Activated CD8-positive, alpha-beta memory T cell treated with anti-CD3 and anti-CD28 coated beads for 24 hours (primary cell): ENCODE measurements at places on chromosomes 12 and 14.

- DNase-seq, result no peak
Observed at GRCh38 chr12:65667932-65668331, 156.4 kb upstream of the HMGA2 start.

DNA sequence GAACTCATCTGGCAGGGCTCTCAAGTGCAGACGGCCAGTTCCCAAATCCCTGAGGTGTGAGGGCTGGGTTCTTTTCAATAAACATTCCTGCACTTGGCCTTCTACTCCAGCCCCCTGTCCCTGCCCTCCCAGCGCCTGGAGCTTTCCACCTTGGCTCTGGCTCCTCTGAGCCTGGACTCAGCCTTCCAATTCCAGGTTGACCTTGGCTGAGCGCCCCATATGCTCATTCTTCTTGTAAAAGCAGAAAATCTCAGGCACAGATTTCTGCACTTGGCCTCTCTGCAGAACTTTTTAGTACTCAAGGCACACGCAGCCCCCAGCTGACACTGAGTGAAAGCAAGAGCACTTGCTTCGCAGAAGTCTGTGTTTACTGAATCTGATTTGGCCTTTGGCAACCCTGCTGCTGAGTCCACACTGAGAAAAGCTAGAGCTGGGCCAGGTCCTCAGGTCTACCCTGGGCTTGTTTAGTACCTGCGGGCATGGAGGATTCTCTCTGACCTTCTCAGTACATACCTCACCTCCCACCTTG, 222.7 kb downstream of the MSRB3 start:
- DNase-seq, result no peak

DNA sequence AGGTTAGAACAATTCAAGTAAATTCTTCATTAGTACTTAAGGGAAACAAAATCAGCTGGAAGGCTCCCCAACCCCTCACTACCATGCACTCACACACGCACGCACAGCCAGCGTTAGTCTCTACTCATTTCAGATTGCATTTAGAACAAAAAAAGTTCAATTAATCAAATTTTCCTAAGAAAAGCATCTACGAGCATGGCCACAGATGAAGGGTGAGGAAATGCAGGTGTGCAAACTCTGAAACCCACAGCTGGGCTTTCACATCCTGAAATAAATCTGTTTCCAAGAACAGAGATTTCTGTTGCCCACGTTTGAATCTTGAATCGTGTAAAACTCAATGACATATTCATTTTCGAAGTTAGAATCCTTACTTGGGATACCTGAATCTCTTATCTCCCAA, 62.6 kb downstream of the SEL1L start:
- no peak for DNase-seq

GRCh38 chr14:102103062-102103695, 16.3 kb upstream of the HSP90AA1 start:
- no peak for DNase-seq

- no peak for DNase-seq
Observed at GRCh38 chr12:121812320-121812871, 8.6 kb downstream of the SETD1B start.

DNA sequence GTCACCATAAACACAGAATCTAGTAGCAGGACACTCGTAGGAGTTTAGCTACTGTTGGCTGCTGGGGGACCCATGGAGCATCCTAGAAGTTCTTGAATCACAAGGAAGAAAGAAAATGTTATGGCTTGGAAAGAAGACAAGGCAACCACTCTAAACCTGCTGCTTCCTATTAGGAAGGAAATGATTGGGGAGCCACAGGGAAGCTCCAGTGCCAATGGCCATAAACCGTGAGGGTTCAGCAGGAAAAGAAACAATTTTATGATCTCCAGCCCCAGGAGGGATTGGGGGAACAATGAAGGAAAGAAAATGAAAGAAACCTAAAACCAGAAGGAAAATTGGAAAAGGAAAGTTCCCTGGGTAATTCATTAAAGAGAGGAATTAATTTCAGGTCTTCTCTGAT, 372.0 kb downstream of the FUT8 start:
- DNase-seq, result no peak

GRCh38 chr14:88940671-88941070, 116.2 kb downstream of the TTC8 start:
- no peak for DNase-seq

DNA sequence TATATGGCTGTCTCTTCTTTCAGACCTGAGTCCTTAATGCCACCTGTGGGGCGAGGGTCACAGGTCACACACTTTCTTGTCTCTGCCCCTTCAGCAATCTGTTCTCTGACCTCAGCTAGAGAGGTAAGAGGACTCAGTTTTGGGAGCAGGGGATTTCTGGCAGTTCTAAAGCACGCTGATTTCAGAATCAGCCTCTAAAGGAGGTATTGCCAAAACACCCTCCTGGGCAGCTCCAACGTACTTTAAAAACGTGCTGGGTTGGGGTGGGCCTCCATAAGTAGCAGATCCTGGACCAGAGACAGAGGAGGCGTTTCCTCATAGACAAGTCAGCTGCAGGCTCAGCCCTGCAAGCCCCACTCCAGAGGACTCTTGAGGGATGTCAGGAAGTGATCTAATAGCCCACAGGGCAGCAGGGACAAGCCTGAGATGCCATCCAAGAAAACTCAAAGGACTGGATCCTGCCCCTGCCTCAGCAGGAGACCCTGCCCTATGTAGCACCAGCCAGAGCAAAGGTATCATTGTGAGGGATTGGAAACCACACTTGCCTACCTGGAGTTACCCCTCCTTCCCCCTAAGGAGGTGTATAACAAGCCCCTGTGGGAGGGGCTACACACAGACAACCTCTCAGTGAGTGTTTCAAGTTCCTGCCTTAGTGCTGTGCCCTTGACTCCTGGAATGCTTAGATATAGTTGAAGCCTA, 8.5 kb downstream of the CTDSP2 start:
- no peak for DNase-seq

DNA sequence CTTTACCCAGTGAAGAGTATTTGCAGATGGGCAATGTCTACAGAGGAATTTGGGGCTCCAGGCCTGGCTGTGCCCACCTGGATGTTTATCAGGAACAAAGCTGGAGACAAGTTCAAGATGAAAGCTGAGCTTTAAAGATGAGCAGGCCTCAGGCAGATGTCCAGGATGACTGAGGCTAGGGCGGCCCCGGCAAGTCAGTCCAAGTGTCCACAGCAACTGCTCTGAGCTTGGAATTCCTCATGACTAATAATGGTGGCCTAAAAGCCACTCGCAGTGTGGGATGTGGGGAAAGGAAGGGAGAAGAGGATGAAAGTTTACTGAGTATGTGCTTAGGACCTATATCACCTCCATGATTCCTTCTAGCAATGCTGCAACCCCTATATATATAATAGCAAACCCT, 128.2 kb upstream of the NOS1 start:
- DNase-seq, result no peak

- peak; percentile 83 for DNase-seq
Observed at GRCh38 chr12:6460751-6461371, 9.0 kb downstream of the TAPBPL start.

GRCh38 chr12:46503637-46504175, 131.1 kb upstream of the SLC38A2 start:
- DNase-seq, result no peak

DNA sequence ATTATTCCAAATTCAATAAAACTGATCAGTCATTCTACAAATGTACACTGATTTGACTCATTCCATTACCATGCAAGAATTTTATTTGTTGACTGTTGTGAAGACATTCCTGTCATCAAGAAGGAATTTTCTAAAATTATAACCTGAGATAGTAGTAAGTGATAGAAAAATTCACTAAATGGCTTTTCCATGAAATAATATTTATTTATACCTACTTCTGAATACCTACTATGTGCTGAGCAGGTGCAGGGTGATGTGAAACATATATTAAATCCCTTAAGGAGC, 841.7 kb downstream of the NRXN3 start:
- DNase-seq, result no peak

DNA sequence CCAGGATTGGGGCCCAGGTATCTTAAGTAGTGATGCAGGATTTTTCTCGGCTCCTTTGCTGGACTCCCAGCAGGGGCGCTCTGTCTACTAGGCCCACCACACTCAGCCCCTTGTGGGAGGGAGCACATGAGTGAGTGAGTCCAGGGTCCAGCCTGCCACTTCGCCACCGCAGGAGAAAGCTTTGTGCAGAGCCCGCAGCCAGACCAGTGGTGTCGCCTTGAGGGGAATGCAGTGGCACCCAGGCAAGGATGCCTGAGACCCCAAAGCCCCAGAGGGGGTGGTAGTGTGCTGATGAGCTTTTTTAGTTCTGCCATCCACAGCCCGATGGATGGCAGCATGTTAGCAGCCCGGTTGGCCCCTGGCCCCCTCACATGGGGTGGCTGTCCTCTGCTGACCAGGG, 5.4 kb upstream of the MRPS35 start:
- DNase-seq, result no peak

DNA sequence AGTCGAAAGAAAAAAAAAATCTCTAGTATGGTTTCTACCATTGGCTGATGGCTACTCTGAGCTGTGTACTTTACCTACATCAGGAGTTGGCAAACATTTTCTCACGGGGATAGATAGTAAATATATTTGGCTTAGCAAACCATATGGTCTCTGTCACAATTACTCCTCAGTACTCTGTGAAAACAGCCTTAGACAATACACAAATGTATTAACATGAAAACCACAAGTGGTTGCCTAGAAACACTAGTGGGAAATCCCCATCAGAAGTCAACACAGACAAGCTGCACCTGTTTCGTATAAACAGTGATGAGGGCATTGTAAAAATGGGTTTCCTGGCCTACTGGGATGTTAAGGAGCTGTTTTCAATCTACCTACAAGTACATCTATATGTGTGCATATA, 84.6 kb upstream of the NAV3 start:
- DNase-seq, result no peak

DNA sequence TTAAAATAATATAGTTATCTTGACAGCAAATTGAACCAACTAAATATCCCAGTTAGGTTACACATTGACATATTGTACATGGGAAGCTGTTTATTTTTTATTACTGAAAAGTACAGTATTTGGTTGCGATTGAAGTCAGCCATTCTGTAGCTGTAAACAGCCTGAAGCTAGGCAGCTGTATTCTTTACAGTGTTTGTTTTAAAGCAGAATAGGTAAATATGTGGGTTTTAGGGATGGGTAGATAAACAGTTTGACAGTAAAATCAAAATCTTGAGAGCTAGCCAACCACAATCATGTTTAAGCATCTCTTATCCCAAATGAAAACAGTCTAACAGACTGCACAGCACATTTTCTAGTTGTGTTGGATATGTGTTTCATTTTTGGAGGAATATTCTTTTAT, 45.7 kb downstream of the TTC6 start:
- no peak for DNase-seq

DNA sequence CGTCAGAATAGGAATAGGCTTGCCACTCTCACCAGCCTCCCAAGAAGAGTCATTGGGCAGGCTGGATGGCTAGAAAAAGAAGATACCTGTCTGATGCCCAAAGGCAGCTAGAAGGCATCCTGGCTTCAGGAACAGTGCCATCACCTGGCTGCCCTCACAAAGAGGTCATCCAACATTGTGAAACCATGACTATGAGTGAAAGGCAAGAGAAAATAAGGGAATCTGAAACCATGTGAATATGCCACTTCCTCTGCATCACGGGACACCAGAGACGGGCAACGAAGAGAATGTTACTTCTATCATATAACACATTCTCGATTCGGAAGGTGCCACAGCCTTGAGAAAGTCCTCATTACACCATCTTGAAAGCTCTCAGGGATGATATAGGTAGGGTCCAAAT, 182.0 kb downstream of the DAD1 start:
- DNase-seq, result no peak

GRCh38 chr12:13075118-13075480, 28.4 kb downstream of the GSG1 start:
- no peak for DNase-seq

DNA sequence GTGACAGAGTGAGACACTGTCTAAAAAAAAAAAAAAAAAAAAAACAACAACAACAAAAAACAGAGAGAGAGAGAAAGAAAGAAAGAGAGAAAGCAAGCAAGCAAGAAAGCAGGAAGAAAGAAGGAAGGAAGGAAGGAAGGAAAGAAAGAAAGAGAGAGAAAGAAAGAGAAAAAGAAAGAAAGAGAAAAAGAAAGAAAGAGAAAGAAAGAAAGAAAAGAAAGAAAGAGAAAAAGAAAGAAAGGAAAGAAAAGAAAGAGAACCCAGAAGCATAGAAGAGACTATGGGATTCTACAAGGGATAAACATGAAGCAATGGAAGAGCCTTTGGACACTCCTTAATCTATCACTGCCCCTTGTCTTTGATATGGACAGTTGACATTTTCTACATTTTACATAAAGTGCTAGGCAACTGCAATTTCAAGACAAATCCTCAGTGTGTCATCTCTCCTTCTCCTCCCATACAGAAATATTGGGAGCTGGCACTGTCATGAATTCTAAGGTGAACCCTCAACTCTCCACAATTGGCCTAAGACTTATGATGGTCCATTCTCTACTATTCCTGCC, 151.9 kb upstream of the CPM start:
- no peak for DNase-seq

GRCh38 chr12:69000074-69000473, 67.1 kb upstream of the CPM start:
- DNase-seq, result no peak

GRCh38 chr12:57085999-57086492, 2.9 kb upstream of the NAB2 start:
- peak; percentile 81 for DNase-seq

DNA sequence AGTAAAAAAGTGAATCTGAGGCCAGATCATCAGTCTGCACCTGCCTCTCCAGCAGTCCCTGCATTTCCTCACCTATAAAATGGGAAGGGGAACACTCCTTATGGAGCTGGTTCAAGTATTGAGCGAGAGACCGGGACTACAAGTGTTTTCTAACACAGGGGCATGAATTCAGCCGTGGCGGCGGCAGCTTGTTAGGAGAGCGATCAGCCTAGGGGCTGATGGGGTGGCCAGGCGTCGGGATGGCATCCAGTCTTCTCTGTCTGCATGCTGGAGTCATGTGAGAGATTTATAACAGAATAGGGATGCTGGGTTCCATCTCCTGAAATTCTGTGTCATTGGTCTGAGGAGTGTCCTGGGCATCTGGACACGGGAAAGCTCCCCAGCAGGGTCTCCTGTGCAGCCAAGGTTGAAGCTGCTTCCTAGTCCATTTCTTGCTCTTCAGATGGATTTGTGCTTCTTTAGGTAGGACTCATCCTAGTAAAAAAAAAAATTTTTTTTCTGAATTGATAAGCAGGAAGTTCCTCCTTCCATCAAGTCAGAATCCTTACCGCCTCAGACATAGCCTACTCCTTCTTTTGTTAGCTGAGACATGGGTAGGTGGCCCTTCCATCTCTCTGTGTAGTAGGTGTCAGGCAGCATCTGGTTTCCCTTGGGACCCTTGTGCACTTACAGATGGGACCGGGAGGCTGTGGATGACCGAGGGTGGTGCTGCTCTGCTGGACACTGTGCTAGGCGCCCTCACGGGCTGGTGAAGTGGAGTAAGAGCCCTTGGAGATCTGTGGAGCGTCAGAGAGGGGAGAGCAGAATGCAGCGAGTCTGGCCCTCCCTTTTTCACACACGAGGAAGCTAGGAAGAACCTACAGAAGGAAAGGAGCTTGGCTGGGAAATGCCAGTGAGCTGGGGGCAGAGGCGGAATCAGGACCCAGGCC, 146.7 kb downstream of the TSPAN9 start:
- no peak for DNase-seq
